ENCODE measurements at places on chromosomes 5 and 9. TPM values are rescaled to one million over a fixed set of nuclear protein-coding genes. Genes with fewer than 3 reads are reported as not detected.
A peak's percentile ranks its signal among the peaks of the same experiment; 100 is the strongest.

- no peak for DNase-seq
These were observed 15.3 kb downstream of the FPGS start for GRCh38 chr9:127817881-127818434.

Gene CD14
- total RNA-seq = 64.6 TPM

DNA sequence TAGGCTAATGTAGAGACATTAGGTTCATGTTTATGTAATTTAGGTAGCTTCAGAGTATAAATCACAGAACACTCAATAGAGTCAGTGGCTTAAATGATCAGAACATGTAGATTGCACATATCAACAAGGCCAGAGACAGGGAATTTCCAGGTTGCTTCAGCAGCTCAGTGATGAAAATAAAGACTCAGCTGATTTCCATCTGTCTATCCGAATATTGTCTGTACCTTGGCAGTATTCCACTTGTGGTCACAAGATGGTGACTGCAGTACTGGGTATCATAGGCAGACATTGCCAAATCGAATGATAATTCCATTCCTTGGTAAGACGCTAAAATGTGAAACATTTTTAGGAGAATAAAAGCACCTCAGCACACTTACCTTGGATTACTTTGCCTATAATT, 702.2 kb downstream of the MAT2B start:
- DNase-seq = no peak

DNA sequence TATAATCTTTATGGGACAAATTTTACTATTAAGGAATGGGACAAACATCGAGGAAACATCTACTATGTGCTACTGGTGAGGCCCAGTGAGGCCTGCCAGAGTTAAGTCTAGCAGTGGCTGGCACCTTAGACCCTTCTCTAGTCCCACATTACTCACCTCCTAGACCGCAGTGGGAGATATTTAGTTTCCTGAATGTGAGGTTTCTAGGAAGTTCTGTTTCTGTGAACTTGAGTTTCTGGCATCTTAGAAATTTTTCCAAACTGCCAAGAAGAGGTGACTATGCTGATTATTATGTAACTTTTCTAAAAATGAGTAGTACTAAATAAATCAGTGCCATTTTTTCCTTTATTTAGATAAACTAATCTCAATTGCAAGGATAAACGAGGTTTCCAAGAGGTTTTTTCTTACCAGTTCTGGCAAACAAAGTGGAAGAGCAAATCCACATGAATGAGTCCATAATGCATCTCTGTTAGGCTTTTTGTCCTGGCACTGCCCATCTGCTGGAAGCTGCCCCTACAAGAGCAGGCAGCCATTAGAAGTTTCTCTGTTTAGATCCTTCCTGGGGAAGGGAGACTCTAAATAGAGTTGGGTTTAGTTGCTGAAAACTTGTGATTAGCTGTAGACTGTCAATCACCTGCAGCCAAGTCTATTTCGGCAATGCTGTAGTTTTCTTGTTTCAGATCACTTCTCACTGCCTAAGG, 348.7 kb downstream of the MAN2A1 start:
- no peak for DNase-seq

Gene LTC4S
- 20.3 TPM for total RNA-seq

Gene PHF24
- total RNA-seq = 0.93 TPM

DNA sequence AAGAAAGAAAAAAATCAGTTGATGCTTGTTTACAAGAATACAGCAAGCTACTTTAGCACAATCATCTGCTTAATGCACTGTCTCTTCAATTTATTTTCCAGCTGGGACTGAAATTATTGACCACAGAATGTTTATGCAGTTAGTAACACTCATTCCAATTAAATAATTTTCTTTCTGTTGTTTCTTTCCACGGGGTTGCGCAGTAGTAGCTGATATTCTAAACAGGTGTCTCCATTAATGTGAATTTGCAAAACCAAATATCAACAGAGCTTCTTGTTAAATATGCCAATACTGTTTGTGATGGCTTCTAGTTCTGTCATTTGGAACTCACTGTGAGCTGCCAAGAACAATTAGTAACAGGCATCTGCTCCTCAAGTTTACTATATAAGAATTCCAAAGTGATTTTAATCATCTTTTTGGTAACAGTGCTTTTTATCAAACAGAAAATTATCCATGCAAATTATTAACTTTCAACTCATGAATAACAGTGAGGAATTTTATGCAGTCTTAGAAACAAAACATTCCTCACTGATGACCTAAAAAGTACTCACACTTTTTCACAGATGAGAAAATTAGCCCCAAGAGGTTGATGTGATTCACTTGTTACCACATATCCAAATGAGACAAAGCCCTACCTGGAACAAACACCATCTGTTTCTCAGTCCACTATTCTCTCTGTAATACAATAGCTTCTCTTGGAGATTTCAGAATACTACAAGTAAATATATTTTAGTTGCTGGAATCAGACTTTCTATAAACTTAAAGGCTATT, 567.6 kb upstream of the RGMB start:
- no peak for DNase-seq

Gene MRPS27
- 38.4 TPM for total RNA-seq

DNA sequence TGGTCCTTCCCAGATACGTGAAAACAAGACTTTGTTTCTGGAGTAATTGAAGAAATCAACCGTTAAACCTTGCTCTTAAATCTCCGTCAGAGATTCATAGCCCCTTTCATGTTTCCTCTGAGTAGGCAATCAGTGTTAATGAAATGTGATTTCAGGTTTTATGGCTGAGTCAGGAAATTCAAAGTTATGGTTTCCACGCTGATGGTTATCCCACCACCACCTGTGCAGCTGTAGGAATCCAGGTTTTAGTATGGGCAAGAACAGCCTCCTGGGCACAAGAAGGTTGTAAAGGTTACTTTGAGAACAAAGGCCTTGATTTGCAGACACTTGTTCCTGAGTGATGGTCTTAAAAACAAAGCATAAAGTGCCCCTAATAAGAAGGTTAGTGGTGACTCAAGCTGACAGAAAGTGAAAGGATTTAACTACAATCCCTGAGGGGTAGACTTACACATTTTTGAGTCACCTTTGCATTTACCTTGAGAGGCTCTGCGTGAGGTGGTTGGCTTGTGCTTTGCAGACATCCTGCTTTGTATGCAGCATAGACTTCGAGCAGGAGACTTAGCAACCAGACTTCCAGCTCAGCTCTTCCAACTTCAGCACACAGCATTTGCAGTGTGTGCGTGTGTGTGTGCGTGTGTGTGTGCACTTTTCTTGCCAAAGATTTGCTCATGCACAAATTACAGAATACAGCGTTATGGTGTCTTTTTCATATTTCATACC, 159.6 kb downstream of the TLE4 start:
- no peak for DNase-seq

GRCh38 chr5:74432216-74432615, 208.3 kb downstream of the ENC1 start:
- no peak for DNase-seq

Gene FAM200C
- total RNA-seq = 4.8 TPM

Gene FAM221B
- total RNA-seq = not detected

Gene ADGRD2
- total RNA-seq = not detected

DNA sequence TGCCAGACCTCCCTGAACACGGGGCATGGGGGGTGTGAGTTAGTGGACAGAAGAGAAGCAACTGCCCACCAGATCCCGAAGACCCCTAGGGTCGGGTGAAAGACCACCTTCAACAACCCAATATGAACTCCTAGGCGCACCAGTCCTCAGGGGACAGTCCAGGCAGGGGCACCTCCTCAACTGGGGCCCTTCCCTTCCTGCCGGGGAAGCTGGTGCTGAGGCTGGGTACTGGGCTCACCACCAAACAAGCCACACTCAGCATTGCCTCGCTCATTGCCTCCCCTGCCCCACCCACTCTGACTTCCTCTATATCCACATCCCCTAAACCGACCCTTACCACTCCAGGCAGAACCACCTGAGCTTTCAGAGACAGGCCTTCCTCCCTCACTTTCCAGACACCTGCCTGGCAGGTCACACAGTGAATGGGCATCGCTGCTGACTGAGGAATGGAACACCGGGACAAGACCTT, 42.5 kb downstream of the SEMA4D start:
- peak; percentile 56 for DNase-seq

DNA sequence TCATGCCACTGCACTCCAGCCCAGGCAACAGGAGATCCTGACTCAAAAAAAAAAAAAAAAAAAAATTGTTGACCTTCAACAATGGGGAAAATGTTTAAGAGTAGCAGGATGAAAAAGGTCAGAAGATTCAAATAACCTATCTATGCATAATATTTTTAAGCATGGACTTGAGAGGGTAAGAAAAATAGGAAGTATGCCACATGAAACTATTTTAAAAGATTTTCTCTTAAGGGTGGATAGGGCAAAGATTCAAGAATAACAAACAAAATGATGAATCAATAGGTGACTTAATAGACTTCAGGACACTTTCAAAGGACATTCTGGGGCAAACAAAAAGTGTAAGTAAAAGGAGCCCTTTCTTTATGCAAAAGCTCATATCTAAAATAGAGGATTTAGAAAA, 3.2 kb downstream of the TEX48 start:
- no peak for DNase-seq

Gene SLC6A18
- total RNA-seq = not detected

Gene NEUROG1
- not detected for total RNA-seq

DNA sequence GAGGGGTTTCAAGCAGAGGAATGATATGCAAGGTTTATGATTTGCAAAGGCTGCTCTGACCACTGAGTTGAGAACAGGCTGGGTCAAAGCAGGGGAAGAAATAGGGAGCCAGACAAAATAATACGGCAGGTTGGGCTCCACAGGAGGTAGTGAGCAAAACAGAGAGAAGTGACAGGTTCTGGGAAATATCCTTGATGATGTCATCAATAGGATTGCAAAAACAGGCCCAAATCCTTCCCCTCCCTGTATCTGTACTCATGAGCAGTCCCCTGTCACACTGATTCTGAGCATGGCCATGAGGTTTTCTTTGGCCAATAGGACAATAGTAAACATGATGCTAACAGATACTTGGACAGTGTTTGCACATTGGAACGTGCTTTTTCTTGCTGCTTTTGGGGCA, 471.8 kb upstream of the BRINP1 start:
- no peak for DNase-seq

GRCh38 chr9:133664173-133665050, 28.2 kb downstream of the DBH start:
- DNase-seq = no peak

GRCh38 chr5:74567411-74567995, 73.0 kb downstream of the ENC1 start:
- no peak for DNase-seq
